ENCODE measurements at places on chromosomes 12 and 14.

DNA sequence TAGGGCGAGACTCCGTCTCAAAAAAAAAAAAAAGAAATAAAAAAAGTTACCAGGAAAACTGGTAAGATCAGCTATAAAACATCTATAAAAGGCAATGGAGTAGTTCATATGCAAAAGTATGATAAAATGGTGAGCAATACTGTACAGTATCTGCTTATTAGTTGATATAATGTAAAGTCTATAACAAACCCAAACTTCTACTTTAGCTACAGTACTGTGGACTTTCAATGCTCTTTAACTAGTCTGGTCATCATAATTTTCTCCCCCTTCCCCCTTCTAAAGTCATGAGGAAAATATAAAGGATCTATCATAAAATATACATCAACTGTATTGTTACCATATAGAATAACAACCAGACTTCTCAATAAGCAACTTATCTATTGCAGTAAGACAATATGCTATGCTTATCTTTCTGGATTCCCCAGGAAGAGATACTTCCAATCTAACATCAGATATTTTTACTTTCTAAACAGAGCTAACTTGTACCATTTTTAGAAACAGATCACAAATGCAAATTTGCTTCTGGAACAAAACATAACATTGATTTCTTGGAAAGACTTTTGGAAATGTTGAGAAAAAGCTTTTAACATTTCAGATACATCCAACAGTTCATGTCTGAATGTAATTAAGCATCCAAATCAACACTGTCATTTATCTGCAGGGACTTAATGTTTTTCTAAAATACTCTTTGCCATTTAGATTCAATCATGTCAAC lies 43.8 kb downstream of the MDM2 start:
- DNase-seq, result no peak

GRCh38 chr12:23359975-23360701 lies 589.3 kb downstream of the SOX5 start:
- DNase-seq, result no peak

- no peak for DNase-seq
Observed at GRCh38 chr12:20438299-20438779, 70.0 kb downstream of the PDE3A start.

- no peak for DNase-seq
Observed at GRCh38 chr14:64060648-64061096, 207.9 kb downstream of the SYNE2 start.

- DNase-seq, result no peak
Observed at GRCh38 chr12:48827513-48828096, 9.3 kb downstream of the CACNB3 start.

GRCh38 chr14:92471919-92472318 lies 41.7 kb upstream of the RIN3 start:
- no peak for DNase-seq

GRCh38 chr12:22969521-22969920 lies 344.6 kb downstream of the ETNK1 start:
- no peak for DNase-seq

GRCh38 chr12:13745111-13745860 lies 236.1 kb downstream of the GRIN2B start:
- no peak for DNase-seq

DNA sequence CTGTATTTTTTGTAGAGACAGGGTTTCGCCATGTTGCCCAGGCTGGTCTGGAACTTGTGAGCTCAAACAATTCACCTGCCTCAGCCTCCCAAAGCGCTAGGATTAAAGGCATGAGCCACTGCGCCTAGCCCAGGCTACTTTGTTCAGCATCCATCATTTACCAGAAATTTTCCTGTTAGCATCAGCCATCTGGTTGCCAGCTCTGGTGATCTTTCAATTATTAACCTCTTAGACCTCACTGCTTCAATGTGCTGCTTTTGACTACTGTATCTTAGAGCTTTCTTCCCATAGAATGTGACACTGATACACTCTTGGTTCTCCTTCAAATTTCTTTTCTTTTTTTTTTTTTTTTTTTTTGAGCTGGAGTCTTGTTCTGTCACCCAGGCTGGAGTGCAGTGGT lies 5.4 kb upstream of the AMHR2 start:
- no peak for DNase-seq

- DNase-seq, result peak; percentile 49
Observed at GRCh38 chr12:53208877-53209463, 1.9 kb upstream of the ITGB7 start.

GRCh38 chr12:110940933-110941332 lies 20.6 kb upstream of the MYL2 start:
- no peak for DNase-seq

GRCh38 chr12:130079279-130079678 lies 83.0 kb upstream of the FZD10 start:
- no peak for DNase-seq

- DNase-seq, result no peak
Observed at GRCh38 chr14:57749267-57749666, 116.6 kb downstream of the SLC35F4 start.

GRCh38 chr14:63857466-63858030 lies 4.7 kb downstream of the SYNE2 start:
- no peak for DNase-seq

- no peak for DNase-seq
Observed at GRCh38 chr12:111825509-111825908, 16.5 kb upstream of the MAPKAPK5 start.

- DNase-seq, result no peak
Observed at GRCh38 chr12:29569132-29569757, 71.8 kb upstream of the OVCH1 start.

DNA sequence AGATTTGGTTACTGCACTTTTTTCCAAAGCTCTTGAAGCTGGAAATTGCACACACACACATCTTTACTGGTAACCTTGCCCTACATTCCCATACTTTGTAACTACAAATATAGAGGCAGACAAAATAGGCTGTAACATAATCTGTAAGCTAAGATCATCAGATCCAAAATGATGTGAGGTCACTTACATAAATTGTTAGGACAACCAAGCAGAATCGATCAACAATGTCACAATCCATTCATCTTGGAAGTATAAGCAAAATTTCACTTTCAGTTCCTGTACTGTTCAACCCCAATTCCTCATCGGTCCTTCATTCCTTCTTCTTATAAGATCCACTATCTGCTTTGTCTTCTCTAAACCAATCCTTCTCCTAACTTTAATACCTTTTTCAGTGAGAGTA lies 72.6 kb downstream of the EPS8 start:
- DNase-seq, result no peak

GRCh38 chr14:61330511-61330910 lies 9.1 kb downstream of the PRKCH start:
- DNase-seq, result no peak

GRCh38 chr12:7555752-7556151 lies 52.2 kb upstream of the CD163 start:
- no peak for DNase-seq

DNA sequence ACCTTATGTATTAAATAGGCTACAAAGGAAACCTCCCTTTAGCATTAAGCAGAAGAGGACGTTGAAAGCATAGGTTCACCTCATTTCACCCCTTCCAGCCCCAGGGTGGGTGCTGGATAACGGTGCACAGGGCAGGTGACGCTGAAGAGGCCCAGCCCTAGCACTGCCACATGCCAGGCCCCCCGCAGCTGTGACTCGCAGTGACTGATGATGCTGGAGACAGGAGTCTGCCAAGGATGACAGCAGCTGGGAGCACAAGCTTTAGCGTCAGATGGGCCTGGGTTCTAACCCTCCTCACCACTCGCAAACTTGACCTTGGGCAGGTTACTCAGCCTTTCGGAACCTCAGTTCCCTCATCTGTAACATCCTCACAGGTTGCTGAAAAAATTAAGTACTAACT lies 76.7 kb downstream of the TBK1 start:
- DNase-seq, result no peak

DNA sequence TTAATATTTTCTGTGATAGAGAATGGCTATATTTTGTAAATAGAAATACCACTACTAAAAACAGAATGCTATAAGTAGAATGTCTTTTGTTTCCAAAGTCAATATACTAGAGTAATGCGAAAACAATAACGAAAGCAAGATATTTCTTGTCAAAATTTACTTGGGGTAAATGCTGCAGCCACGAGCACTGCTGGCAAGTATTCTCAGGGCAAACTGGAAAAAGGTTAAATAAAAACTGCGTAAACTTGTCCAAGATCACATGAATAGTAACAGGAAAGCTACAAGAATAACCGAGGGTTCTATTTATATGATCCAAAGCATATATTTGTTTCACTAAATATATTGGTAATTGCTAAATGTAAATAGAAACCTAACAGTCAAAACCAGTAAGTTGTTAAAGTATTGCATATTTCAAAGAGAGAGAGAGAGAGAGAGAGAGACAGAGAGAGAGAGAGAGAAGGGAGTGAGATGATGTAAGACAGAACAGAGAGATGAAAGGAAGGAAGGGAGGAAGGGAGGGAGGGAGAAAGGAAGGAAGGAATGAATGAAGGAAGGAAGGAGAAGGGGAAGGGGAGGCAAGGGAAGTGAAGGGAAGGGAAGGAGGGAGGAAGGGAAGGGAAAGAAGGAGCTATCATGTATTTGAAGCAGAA lies 231.7 kb downstream of the KCNC2 start:
- no peak for DNase-seq

DNA sequence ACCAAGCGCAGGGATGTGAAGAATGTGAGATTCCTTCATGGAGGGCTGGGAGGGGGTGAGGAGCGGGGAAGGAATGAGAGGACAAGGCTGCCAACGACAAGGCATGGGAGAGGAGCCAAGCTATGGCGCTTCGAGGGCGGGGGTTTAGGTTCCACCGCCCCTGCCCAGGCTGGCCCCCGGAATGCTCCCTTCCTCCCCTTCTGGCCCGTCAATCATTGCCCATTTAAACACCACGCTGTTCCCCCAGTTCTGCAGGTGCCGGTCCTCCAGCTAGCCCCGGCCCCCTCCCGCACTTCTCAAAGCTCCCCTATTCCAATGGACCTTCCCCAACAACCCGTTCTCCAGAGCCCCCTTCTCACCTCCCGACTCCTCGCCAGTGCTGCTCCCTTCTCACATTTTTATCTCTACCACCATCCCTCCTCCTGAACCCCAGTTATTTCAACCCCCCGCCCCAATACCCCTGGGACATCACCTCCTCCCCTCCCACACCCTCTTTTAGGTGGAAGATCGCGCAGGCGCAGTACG lies 428 bp downstream of the RNF41 start:
- DNase-seq, result peak; percentile 62

- no peak for DNase-seq
Observed at GRCh38 chr12:24948420-24948756, 513 bp downstream of the BCAT1 start.

- DNase-seq, result no peak
Observed at GRCh38 chr12:75655315-75655806, 144.0 kb upstream of the KRR1 start.

- no peak for DNase-seq
Observed at GRCh38 chr12:1499351-1499750, 95.0 kb downstream of the FBXL14 start.

- DNase-seq, result no peak
Observed at GRCh38 chr14:101960225-101960624, 4.1 kb upstream of the DYNC1H1 start.

DNA sequence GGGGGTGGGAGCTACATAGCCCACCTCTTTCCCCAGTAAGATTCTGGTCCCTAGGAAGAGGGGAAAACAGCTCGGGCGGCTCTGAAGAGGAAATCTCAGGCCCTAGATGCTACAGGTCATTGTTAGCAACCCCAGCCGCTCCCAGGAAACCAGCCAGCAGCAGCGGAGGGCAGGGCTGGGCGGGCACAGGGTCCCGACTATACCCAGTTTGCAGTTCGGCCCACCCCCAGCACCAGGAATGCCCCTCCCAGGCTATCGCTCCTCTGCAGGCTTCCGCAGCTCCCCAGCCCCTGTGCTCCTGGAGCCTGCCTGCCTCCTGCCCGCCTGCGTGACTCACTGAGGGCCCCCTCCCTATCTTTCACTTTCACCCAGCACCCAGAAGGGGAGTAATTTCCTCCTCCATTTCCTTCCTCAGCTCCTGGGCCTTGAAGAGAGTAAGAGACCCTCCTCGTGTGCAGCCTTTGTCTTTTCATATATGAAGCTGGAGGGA lies 27.2 kb upstream of the PNMA1 start:
- no peak for DNase-seq

- no peak for DNase-seq
Observed at GRCh38 chr12:64895526-64895925, 71.1 kb downstream of the TBC1D30 start.

- no peak for DNase-seq
Observed at GRCh38 chr12:20757-21156, 45.8 kb upstream of the IQSEC3 start.

- DNase-seq, result no peak
Observed at GRCh38 chr12:82203086-82203485, 155.1 kb downstream of the CCDC59 start.

GRCh38 chr12:57844709-57845477 lies 1.6 kb downstream of the CTDSP2 start:
- no peak for DNase-seq

GRCh38 chr12:118549510-118549980 lies 173.2 kb downstream of the SUDS3 start:
- no peak for DNase-seq

DNA sequence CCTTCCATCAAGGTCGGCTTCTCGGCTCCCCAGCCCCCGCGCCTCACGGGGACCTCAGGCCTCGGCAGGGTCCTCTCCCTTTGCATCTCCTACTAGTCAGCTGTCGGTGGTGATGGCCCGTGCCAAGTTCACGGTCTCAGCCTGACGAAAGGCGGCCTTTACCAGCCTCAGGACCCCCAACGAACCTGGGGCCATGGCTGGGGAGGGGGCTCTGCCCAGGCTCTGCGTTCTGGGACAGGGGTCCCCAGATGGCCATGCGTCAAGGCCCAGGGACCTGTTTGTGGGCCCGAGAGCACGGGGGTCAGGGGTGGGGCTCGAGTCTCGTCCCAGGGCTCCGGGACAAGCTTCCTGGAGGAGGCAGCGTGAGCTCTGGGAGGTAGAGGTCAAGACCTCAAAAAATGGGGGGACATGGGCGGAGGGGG lies 32.8 kb upstream of the DEGS2 start:
- DNase-seq, result no peak

- DNase-seq, result no peak
Observed at GRCh38 chr12:132494294-132495164, 4.6 kb downstream of the FBRSL1 start.

- DNase-seq, result no peak
Observed at GRCh38 chr14:86824167-86824566, 1168.8 kb downstream of the GALC start.

GRCh38 chr12:82412246-82412645 lies 53.9 kb downstream of the METTL25 start:
- DNase-seq, result no peak

GRCh38 chr12:117045160-117046010 lies 53.8 kb downstream of the TESC start:
- DNase-seq, result no peak

DNA sequence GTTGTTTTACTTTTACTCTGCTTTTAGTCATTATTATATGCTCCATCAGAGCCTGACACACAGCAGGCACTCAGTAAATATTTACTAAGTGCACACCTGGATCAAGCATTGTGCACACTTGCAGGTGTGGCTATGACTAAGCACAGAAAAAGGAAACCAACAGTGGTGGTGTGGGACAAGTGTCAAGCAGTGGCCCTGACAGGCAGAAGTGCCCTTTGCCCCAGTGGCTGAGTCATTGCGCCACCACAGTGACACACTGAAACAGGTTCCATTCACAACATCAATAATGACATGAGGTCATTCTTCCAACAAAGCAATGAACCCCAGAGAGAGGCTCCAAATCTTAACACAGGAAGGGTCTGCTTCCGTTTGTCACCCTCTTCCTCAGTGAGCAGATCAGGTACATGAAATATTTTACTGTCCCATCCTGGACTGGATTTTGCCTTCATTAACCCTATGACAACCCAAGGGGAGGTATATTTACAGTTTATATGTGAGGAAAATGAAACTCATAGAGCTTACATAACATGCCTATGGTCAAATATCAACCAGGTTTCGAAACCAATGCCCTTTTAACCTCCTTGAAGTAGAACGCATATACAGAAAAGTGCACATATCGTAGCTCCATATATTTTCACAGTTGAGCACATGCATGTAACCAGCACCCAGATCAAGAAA lies 82.6 kb upstream of the GTF2A1 start:
- DNase-seq, result peak; percentile 33
